ENCODE measurements at places on chromosomes 3 and 15.

- no peak for DNase-seq
Observed at GRCh38 chr15:36186376-36186775, 393.1 kb upstream of the CDIN1 start.

DNA sequence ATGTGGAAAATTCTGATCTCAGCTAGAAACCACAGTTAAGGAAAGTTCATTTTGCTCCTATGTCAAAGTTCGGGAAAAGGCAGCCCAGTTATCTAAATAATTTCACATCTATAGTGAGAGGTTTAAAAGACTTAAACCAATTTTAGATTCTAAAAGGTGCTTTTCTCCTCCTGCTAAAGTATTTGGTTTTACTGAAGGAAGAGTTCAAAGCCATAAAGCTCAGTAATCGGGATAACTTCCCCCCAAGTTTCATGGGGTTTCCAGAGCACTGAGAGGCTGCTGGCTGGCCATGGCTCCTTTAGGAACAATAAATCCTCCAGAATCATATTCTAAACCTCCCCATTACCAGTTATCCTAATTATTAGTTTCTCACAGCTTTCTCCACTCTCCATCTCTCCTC, 38.2 kb downstream of the ZIC4 start:
- DNase-seq: no peak

GRCh38 chr15:54304321-54304720, 326.1 kb downstream of the UNC13C start:
- DNase-seq: no peak

GRCh38 chr3:115975796-115976195, 352.5 kb downstream of the GAP43 start:
- no peak for DNase-seq

DNA sequence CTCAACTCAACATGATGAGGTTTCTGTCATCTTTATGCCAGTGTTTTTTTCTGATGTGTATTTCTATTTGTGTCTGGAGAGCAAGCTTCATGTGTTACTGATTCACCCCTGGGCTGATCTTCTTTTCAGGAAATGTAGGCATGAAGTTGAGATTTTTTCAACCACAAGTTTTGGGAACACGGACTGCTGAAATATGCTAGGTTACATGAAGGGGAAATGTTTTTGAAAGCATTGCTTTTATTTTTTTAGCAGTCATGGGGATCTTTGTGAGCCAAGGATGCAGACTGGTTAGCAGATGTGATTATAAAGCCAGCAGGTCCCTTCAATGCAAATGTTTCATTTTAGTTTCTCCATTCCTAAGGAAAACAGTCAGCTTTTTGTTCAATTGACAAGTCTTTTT, 219.3 kb upstream of the COL8A1 start:
- peak; percentile 45 for DNase-seq

DNA sequence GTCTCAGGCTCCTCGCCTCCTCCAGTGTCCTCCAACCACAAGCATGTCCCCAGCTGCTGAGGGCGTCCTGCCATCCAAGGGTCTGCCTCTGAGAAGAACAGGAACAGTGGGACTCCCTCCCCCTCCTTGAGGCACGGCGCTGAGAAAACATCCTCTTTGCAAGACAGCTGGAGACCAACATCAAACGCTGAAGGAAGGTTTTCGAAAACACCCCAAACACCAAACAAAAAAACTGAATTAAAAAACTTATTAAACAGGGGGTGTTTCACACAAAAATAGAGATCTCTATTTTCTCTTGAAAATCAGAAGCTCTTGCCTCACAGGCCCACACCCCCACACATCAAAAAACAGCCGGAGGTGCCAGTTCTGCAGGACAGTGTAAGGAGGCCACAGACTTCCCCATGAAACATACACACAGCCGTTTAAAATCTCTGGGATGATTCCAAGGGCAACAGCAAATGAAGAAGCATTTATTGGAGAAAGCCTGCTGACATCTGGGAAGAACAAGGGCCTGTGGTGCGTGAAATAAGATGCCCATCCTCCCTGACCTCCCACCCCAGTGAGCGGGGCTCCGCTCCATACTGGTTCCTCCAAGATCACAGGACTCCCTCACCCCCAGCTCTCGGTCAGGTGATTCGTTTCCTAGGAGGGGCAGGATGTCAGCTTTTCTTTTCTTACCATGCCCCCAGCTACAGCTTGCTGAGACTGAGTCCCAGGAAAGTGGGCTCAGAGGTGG, 71.3 kb downstream of the NUP210 start:
- peak; percentile 21 for DNase-seq

GRCh38 chr15:99703603-99704443, 29.4 kb downstream of the LYSMD4 start:
- DNase-seq: peak; percentile 70
